ENCODE measurements at places on chromosomes 5 and 9. TPM values are rescaled to one million over a fixed set of nuclear protein-coding genes. Genes with fewer than 3 reads are reported as not detected.

Gene SHOC1
- 0.10 TPM for polyA plus RNA-seq

Gene FGF1
- 9.7 TPM for polyA plus RNA-seq

Gene SMIM33
- polyA plus RNA-seq, result not detected

Gene GABRA6
- not detected for polyA plus RNA-seq

Gene KIF4B
- 0.01 TPM for polyA plus RNA-seq

Gene HAVCR2
- polyA plus RNA-seq, result 2.3 TPM

Gene GARIN3
- not detected for polyA plus RNA-seq

Gene DRD1
- polyA plus RNA-seq, result 0.04 TPM

Gene LHX3
- polyA plus RNA-seq, result not detected

Gene CTNNAL1
- 24.0 TPM for polyA plus RNA-seq

Gene DUSP1
- polyA plus RNA-seq, result 197 TPM

Gene FOXD4L3
- polyA plus RNA-seq, result 0.12 TPM

Gene BARHL1
- 0.01 TPM for polyA plus RNA-seq

Gene FCHSD1
- polyA plus RNA-seq, result 21.4 TPM
